ENCODE measurements at places on chromosomes 1 and 21. TPM values are rescaled to one million over a fixed set of nuclear protein-coding genes. Genes with fewer than 3 reads are reported as not detected.

- no peak for DNase-seq
These were observed 59.4 kb downstream of the DIPK1A start for GRCh38 chr1:92901699-92902405.

GRCh38 chr21:28308516-28308915, 684.2 kb downstream of the LTN1 start:
- DNase-seq = no peak

GRCh38 chr1:205216588-205216987, 5.1 kb upstream of the DSTYK start:
- DNase-seq = no peak

DNA sequence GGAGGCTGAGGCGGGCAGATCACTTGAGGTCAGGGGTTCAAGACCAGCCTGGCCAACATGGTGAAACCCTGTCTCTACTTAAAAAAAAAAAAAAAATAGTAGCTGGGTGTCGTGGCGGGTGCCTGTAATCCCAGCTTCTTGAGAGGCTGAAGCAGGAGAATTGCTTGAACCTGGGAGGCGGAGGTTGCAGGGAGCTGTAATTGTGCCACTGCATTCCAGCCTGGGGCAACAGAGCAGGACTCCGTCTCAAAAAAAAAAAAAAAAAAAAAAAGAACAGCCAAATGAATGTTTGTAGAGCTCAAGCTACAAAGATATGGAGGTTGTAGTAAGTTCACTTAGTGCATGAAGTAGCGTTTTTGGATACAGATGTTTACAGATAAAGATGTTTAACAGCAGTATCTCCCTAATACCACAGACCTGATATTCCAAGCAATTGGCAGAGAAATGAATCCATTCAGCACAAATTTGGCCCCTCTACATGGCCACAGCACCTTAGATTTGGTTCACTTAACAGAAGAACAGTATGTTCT, 49.5 kb upstream of the IPO9 start:
- no peak for DNase-seq

Gene NPHS2
- not detected for total RNA-seq

Gene NBPF6
- not detected for total RNA-seq

Gene HEYL
- total RNA-seq = 33.3 TPM

Measured in right cardiac atrium (tissue), 5 donors.